Gastroesophageal sphincter (tissue), 4 donors: ENCODE measurements at places on chromosomes 7 and 10. TPM values are rescaled to one million over a fixed set of nuclear protein-coding genes. Genes with fewer than 3 reads are reported as not detected.

- H3K4me3 ChIP-seq = no peak overlapping the region
- no peaks in the 10 kb centered on the region for H3K27me3 ChIP-seq
- H3K27ac ChIP-seq = no peak overlapping the region
- ATAC-seq = no peak
- H3K36me3 ChIP-seq = no peaks in the 10 kb centered on the region
- peaks cover 26% of the 10 kb centered on the region for H3K4me1 ChIP-seq
Observed at GRCh38 chr7:101860316-101861217, 43.1 kb downstream of the CUX1 start.

GRCh38 chr10:42367532-42368230, 270.7 kb downstream of the ZNF33B start:
- H3K4me1 ChIP-seq = no peaks in the 10 kb centered on the region
- H3K36me3 ChIP-seq = no peaks in the 10 kb centered on the region
- H3K4me3 ChIP-seq = peak overlapping the region; percentile 56

- H3K36me3 ChIP-seq = no peaks in the 10 kb centered on the region
- H3K4me1 ChIP-seq = no peaks in the 10 kb centered on the region
- ATAC-seq = no peak
- H3K4me3 ChIP-seq = no peak overlapping the region
Observed at GRCh38 chr7:25720427-25720826, 431.6 kb upstream of the NFE2L3 start.

GARIN1A gene
- 1.4 TPM for total RNA-seq

DNA sequence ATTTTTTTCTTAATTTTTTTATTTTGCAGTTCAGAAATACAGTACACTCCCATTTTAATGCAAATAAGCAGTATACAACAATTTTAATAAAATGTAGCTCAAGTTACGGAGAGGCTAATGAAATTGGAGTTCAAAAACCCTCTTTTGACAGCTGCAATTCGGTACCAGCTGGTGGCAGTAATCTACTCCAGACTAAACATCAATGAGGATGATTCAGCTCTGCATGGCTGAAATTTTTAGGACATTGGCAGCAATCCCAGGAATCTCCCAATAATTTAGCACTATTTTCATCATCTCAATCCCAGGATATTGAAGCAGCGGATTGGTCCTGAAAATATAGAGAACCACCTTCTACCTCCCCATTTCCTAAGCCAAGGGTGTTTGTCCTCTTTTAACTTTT, 278.8 kb downstream of the CACNA2D1 start:
- peaks cover 17% of the 10 kb centered on the region for H3K4me1 ChIP-seq
- H3K27me3 ChIP-seq = no peaks in the 10 kb centered on the region
- H3K36me3 ChIP-seq = no peaks in the 10 kb centered on the region
- H3K4me3 ChIP-seq = no peak overlapping the region
- ATAC-seq = peak; percentile 60

OR2AE1 gene
- total RNA-seq = not detected

ZNF735 gene
- total RNA-seq = not detected

GTF2I gene
- total RNA-seq = 148 TPM

DNA sequence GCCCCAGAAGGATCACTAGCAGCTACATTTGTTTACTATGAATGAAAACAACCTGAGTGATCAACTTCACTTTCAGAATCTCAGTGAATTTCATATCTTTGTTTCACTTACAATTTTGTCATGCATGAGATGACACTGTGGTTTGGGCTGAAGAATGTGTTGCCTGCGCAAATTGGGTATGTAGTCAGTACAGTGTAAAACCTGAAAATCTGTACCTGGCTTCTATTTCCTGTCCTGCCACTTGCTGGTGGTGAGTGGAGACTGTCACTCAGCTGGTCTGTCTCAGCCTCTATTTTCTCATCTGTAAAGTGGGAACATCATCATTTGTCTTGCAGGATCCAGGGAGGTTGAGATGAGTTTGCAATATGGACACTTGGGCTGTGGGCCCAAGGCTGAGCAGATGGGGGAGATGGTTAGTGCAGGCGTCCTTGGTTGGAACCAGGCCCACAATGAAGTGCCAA, 118.0 kb downstream of the WDFY4 start:
- no peaks in the 10 kb centered on the region for H3K4me1 ChIP-seq
- no peak for ATAC-seq
- no peaks in the 10 kb centered on the region for H3K36me3 ChIP-seq
- H3K27ac ChIP-seq = no peak overlapping the region

GOLGA7B gene
- total RNA-seq = 0.40 TPM
